Stimulated activated CD8-positive, alpha-beta memory T cell treated with anti-CD3 and anti-CD28 coated beads, Interleukin-12 subunit alpha, Interleukin-12 subunit beta, amount 100 ng/mL, for 1 hour (primary cell): ENCODE measurements at places on chromosomes 13 and 19.

DNA sequence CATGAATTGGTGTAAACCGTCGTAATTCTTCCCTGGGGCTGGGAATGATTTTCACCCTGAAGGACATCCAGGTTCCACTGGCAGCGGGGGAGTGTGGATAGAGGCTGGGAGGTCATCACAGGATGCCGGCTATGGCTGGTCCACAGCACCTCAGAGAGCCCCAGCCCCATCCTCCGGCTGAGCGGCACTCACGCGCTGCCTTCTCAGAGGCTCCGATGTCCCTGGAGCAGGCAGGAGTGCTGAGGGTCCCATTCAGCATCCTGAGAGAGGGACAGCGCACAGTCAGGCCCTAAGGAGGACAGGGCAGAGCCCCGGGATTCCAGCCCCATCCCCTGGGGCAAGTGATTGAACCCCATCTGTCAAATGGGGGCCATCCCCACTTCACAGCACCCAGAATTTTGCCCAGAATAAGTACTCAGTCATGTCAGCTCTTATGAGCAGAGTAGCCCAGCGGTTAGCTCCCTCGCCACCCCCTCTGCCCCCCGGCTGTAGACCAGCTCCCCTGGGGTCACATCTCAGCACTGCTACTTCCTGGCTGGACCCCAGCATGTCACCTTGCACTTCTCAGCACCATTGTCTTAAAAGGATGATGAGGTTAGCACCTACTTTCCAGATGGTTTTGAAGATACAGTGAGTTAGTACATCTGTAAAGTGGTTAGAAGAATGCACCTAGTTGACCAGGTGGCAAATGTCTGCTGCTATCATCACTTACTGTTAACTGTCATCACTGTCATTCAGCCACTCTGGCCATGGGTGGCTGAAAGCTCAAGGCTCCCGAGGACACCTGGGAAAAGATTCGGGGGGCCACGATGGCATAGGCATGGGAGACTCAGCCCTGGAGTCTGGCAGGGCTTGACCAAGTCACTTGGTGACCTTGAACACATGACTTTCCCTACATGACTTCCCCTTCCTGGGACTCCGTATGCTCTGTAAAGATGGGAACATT lies 11.9 kb downstream of the GRAMD1A start:
- no peak for DNase-seq

GRCh38 chr13:91017031-91017668 lies 330.3 kb upstream of the MIR17HG start:
- DNase-seq, result no peak

DNA sequence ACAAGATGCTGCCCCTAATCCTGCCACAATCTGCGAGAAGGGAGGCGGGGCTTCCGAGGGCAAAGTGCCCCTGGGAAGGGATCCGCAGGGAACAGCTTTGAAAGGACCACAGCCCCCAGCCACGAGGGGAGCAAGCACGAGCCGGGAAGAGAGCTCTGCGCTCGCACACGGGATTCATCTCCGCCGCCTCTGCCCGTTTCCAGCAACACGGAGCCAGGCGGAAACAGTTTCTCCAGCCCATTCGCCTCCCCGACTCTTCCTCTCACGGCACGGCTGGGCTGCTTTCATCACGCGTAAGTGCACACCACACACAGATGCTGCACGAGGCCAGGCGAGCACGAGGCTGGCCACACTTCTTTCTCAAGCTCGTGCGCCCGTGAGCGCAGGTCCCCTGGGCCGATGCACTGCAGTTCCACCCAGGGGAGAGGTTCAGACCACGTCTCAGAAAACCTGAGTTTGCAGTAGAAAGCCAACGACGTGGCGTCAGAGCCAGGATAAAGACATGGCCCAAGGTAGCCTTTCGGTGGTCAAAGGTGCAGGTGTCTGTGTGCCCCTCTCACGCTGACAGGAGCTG lies 33.6 kb downstream of the NAXD start:
- DNase-seq, result no peak

- no peak for DNase-seq
Measured at GRCh38 chr13:73772449-73773167, 361.6 kb downstream of the KLF12 start.

DNA sequence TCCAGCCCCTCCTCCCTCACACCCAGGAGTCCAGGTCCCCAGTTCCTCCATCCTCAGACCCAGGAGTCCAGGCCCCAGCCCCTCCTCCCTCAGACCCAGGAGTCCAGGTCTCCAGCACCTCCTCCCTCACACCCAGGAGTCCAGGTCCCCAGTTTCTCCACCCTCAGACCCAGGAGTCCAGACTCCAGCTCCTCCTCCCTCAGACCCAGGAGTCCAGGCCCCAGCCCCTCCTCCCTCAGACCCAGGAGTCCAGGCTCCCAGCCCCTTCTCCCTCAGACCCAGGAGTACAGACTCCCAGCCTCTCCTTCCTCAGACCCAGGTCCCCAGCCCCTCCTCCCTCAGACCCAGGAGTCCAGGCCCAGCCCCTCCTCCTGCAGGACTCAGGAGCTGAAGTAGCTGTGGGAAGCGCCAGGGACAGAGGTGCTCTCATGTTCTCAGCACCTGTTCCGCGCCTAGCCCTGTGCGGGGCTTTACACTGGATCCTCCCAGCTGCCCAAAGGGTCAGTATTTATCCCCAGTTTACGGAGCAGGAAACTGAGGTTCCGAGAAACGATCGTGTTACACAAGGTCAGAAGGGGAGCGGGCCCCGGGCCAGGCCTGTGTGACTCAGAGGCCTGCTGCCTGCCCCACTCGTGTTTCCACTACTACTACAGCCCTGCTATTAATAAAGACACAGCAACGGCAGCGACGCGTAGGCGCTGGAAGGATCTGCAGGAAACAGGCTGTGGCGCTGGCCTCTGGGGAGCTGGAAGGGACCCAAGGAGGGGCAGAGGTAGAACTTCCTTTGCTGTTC lies 1.7 kb upstream of the SBK3 start:
- DNase-seq, result no peak

DNA sequence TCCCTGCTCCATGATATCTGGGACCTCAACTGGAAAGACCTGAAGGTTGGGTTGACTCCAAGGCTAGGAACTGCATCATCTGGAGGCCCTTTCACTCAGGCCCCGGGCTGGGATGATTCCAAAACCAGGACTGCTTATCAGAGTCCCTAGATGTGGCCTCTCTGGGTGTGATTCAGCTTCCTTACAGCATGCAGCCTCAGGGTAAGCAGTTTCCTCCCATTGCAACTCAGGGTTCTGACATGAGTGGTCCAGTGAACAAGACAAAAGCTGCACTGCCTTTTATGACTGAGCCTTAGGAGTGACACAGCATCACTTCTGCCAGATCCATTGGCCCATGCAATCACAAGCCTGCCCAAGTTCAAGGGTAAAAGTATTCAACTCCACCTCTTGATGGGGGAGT lies 502.8 kb downstream of the COG6 start:
- DNase-seq, result no peak

GRCh38 chr19:56671613-56671994 lies at the start of gene ZNF835:
Gene ZNF835 (minus strand): TSS chr19:56671757. CDS start chr19:56665198, 6,559 bp downstream.
- DNase-seq, result peak; percentile 70

DNA sequence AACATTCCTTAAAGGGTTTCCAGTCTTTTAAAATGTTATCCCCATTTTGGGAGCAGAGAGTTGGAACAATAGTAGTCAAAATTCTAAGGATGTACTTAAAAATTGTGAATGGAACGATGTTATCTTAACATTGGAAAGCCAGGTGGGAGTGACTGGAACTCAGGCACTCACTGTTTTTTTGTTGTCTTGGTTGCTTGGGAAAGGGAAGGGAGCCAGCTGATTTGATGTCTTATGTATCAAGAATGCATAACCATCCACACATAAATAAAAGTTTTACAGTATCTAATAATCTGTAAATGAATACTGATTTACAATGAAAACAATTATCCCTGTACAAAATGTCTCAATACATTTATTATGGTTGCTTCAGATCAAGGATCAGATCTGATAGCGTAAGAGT lies 88.7 kb downstream of the SLC10A2 start:
- no peak for DNase-seq

DNA sequence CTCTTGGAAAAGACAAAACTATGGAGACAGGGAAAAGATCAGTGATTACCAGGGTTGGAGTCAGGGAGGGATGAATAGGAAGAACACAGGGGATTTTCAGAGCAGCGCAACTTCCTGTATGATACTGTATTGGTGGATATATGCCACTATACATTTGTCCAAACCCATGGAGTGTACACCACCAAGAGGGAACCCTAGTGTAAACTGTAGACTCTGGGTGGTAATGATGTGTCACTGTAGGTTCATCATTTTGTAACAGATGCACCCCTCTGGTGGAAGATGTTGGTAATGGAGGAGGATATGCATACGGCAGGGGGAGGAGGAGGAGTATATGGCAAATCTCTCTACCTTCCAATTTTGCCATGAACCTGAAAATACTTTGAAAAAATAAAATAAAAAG lies 68.1 kb downstream of the UFM1 start:
- no peak for DNase-seq

GRCh38 chr13:90757127-90757680 lies 590.3 kb upstream of the MIR17HG start:
- no peak for DNase-seq

- no peak for DNase-seq
Measured at GRCh38 chr19:36128392-36128736, 11.5 kb upstream of the CAPNS1 start.

GRCh38 chr19:13621413-13621812 lies 115.1 kb upstream of the CACNA1A start:
- DNase-seq, result no peak

- DNase-seq, result no peak
Measured at GRCh38 chr13:79307433-79307861, 98.6 kb downstream of the RBM26 start.

DNA sequence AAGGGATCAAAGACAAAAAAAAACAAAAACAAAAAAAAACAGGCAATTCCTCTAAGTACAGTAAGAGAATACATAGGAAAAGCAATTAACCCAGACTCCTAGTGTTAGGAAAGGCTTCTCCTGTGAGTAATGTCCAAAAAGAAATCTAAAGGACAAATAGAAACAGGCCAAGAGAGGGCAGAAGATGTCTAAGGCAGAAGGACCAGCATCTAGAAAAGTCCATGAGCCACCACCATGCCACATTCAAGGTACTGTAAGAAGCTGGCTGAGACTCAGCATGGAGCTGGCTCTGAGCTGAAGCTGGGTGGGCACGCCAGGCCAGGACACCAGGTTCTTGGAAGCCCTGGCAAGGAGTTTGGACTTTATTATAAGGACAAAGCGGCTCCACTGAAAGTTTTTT lies 118.1 kb upstream of the FRY start:
- no peak for DNase-seq

- DNase-seq, result no peak
Measured at GRCh38 chr19:31118986-31119385, 230.2 kb downstream of the TSHZ3 start.

DNA sequence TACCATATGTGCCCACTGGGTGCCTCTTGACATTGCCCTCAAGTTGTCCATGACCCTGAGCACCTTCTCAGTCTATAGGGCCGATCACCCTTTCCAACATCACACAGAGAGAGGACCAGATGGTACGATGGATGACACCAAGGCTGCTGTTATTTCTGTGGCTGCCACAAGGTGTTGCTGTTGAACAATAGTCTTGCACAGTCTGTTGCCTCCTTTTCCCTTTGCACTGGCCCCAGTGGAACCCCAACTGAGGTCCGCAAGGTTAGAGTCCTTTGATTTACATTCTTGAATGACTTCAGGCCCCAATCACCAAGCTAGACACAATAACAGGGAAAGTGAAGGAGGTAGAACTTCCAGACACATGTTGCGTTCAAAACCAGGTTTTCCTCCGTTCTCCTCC lies 52.0 kb downstream of the TINCR start:
- no peak for DNase-seq

- no peak for DNase-seq
Measured at GRCh38 chr13:52851137-52851962, 2.9 kb upstream of the PCDH8 start.

DNA sequence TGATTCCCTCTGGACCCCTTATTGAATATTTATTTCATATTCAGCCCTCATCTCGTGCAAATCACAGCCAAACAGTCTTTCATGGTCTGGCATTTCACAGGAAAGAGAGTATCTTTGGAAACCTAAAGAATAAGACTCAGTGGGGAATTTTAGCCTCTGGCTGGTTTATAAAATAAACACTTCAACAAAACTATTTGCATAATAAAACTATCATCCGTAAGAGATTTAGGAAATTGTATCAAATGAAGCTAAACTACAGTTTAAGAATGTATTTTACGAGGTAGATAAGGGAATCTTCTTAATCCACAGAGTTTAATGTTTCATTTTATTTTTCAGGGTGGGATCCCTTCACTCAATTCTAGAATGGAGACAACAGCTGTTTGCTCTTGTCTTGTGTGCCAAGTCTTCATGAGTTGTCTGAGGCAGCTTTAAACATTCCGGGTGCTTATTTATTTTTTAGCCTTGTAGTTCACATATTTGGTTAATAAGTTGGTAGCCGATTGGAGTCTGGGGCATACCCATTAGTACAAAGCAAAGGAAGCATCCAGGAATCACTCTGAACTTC lies 634.4 kb upstream of the KLF12 start:
- DNase-seq, result no peak

DNA sequence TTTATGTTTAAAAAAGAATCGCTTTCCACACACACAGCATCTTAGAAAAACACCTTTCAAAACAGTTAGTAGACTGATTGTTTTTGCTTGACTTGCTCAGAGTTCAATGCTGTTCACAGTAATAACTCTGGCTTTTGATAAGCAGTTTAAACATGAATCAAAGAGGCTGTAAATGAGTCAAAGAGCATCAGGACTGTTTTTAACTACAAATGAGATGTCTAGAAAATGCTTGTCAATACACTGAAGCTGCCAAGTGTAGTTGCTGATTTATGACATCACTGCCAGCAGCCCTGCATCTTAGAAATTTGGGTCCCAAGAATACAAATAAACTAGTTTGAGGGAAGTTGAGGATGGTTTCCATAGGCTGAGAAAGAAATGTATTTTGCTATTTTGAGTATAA lies 2057.1 kb upstream of the PCDH20 start:
- DNase-seq, result no peak

- no peak for DNase-seq
Measured at GRCh38 chr19:50893047-50893736, 18.0 kb downstream of the KLK4 start.

- DNase-seq, result no peak
Measured at GRCh38 chr13:112160558-112160957, 93.6 kb downstream of the SOX1 start.

DNA sequence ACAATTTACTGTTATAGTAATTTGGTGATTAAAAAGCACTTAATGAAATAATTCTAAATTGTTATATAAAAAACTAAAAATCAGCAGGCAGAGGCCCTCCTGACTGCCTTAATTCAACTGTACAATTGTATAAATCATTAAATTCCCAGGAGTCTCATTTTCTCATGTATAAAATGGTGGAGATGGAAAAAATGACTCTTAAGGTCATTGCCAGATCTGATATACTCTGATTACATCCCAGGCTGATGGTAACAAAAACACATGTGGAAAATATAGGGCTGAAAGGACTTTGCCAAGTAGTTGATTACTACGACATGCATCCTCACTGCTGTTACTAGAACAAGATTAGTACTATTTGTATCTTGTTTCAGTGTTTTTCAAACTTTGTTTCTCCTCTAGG lies 1020.0 kb upstream of the SLC10A2 start:
- DNase-seq, result no peak

- DNase-seq, result no peak
Measured at GRCh38 chr13:101569807-101570206, 117.3 kb downstream of the ITGBL1 start.

- no peak for DNase-seq
Measured at GRCh38 chr13:91401920-91402319, 3.5 kb downstream of the GPC5 start.
